ENCODE measurements at places on chromosomes 11 and 22.

- no peak for DNase-seq
These were observed 123.3 kb upstream of the LUZP2 start for GRCh38 chr11:24373516-24373915.

DNA sequence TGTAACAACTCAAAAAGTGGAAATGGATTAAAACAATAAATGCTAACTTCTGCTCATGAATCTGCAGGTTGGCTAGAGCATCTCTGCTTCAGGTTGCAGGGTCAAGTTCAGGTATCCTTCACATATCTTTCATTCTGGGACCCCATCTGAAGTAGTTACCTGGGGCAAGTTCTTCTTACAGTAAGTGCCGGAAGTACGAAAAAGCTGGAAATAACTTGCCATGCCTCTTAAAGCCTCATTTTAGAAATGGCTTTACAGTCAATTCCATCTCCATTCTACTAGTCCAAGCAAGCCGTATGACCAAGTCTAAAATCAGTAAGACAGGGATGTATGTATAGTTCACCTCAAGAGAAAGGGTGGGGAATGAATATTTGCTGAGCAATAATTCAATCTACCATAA is 93.7 kb downstream of the FCHSD2 start:
- no peak for DNase-seq

GRCh38 chr11:19577391-19577975 is 135.2 kb upstream of the NAV2 start:
- no peak for DNase-seq

DNA sequence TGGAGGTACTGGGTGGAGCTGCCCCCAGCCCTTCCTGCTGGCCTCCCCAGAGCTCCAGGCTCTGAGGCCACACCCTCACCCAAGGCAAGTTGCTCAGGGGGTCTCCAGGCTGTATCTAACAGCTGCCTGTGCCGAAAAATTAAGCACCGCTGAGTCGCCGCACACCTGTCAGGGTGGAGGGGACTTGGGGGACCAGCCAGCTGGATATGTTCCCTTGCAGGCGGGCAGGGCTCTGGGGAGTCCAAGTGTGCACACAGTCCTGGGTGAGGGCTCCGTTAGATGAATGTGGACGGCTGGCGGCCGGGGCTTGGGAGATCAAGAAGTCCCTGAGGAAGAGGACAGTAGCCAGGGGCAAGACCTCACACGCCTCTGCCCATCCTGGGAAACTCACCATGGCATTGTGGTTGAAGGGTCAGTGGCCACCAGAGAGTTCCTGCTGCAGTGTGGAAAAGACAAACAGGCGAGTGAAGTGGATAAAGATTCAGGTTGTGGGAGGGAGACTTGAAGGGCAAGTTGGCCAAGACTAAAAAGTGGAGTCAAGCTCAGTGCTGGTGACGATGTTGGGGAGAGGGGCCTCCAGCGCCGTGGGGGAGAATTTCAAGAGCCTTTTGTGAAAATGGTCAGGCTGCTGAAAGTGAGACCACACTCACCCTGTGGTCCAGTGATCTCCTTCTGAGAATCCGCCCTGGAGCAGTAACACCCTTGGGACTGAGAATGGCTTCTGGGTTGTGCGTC is 69.6 kb downstream of the CDKN1C start:
- no peak for DNase-seq

DNA sequence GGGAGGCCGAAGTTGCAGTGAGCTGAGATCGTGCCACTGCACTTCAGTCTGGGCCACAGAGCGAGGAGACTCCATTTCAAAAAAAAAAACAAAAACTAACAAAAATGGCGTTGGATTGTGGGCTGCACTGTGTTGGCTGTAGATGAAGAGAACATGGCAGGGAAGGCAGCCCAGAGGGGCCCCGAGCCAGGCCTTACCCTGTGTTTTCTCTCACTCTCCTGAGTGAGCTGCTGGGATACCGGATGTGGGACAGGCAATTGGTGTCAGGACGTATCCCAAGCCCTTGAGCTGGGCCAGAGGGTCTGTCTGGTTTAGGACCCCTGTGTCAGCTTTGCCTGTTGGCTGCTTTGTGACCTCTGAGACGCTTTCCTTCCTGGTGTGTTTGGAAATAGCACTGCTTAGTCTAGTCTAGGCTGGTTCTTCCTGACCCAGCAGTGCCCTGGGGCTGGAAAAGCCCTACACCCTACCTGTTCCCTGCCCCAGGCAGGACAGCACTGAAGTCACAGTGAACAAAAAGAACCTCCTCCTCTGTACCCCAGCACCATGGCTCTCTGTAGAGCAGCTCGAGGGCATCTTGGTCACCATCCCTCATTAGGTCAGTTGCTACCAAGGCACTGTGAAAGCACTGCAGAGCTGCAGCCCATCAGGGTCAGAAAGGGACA is 17.8 kb downstream of the CHADL start:
- DNase-seq: no peak

DNA sequence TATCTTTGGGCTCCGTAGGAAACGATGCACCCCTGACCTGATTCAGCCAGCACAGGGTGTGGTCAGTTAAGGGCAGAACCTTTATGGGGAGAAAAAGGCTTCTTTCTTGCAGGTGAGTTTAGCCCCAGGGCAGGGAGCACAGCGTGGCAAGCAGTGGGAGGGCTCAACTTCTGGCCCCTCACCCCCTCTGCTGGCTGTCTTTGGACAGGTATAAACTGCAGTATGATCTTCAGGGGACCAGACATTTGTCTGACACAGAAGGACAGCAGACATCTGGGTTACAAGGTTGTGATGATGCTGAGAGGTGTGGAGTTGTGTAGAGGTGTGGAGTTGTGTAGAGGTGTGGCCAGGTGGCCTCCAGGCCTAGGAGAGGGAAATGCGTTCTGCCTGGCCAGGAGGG is 324.0 kb upstream of the PLET1 start:
- DNase-seq: no peak

DNA sequence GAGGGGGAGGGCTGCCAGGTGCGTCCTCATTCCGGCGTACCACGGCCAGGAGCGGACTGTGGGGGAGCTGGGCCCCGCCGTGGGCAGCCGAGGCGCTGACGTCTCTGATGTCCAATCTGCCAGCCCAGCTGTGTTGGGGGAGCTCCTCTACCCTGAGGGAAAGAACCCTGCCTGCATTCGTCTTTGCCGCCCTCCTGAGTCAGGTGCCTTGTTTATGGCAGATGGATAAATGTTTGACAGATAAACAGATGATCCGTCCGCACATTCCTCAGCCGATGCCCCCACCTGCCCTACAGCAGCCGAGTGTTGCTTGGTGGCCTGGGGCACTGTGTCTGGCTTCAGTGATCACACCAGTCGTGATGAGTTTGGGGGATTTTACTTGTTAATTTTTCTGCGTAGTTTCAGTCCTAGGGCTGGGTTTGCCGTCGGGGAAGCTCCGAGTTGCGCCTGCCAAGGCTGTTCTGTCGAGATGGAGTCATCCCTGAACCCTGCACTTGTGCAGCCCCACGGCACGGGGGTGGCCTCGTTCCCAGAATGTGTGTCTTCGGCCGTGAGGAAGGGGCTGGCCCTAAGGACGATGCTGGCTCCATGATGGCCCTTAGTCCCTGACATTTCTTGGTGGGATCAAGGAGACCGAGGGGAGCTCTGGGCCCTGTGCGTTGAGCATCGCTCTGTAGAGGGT is 1083.9 kb downstream of the BRD1 start:
- peak; percentile 50 for DNase-seq

- no peak for DNase-seq
These were observed 65.1 kb downstream of the IGLL5 start for GRCh38 chr22:22952531-22953280.

DNA sequence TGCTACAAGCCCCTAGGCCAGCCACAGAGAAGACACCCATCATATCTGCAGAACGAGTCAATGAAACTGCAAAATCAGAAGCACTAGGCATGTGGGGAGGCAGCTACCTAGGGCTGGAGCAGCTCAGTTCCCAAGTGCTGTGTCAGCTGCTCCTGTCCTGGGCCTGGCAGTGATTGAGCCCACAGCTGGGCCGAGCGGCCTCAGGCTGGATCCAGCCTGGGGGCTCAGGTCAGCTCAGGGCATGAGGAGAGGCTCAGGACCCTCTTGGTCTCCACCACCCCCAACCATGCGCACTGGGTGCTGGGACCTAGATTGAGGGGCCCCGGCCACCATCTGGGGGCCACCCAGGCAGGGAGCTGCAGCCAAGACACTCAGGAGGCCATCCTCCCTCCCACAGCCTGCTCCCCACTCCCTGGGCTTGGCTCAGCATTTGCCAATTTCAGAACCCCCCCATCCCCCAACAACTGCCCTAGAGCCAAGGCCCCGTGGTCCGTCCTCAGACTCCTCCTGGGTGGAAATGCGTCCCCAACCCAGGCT is 2.4 kb upstream of the TNNT3 start:
- DNase-seq: no peak

DNA sequence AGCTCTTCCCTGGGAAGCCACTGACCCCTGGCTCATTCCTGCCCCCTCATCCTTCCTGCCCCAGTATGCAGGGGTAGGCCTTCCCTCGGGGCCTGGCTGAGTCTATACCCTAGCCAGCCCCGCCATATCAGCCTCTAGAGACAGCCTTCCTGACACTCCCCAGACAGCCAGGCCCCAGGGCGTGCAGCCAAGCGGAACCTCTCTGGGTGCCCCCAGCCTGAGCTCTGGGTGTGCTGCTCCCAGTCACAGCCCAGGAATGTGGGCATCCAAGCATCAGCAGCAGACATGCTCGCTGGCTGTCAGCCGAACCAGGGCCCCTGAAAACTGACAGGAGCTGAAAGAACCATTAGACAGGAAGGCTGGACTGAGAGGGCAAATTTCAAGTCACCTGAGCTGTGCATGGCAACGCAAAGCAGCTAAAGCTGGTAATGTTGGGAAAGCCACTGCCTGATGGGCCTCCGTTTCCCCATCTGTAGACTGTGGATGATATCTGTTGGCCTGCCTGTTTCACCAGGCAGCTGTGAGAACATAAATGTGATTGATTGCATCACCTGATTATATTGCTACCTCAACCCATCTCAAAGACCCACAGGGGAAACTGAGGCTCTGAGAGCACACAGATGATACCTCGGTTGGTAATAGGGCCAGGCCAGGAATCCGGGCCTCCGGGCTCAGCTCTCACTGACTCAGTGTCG is 93.2 kb downstream of the LRRC32 start:
- DNase-seq: no peak

- DNase-seq: no peak
These were observed 23.6 kb downstream of the FBLN1 start for GRCh38 chr22:45526281-45526680.

Measured in left forelimb (tissue), 1 donor.